Activated T-helper 1 cell treated with anti-CD3 and anti-CD28 coated beads, Interleukin-2, amount 50 U/mL, for 16 hours (primary cell): ENCODE measurements at places on chromosomes 5 and 9.

DNA sequence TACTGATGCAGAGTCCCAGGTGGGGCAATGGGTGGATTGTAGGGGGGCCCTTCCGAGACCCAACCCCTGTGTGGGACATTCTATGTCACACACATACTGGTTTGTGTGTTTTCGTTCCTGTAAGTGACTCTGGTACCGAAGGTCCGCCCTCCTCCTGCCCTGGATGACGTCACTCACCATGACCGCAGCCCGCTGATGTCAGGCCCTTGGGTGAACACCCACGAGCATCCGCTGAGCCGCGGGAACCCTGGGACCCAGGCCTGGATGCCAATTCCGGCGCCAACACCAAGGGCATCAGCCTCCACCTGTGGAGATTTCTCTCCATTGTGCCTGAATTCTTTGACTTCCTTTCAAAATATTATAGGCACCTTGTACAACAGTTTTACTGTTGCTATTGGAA lies 184.3 kb downstream of the MTRR start:
- DNase-seq = no peak

GRCh38 chr5:1330847-1331831 lies 13.8 kb downstream of the CLPTM1L start:
- DNase-seq = no peak

DNA sequence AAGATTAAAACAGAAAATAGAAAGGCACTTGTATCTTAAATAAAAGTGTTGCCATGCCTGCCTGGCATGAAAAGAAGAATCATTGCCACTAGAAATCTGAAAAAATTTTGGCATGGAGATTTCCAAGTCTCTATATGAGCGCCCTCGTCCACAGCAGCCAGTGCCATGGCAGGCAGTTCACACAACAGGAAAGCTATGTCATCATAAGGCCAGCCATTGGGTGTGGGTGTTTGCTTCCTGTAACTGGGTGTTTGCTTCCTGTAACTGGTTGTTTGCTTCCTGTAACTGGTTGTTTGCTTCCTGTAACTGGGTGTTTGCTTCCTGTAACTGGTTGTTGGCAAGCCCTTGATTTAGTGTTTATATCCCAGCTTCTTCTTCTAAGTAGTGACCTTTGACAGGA lies 446.7 kb downstream of the IRX1 start:
- no peak for DNase-seq

DNA sequence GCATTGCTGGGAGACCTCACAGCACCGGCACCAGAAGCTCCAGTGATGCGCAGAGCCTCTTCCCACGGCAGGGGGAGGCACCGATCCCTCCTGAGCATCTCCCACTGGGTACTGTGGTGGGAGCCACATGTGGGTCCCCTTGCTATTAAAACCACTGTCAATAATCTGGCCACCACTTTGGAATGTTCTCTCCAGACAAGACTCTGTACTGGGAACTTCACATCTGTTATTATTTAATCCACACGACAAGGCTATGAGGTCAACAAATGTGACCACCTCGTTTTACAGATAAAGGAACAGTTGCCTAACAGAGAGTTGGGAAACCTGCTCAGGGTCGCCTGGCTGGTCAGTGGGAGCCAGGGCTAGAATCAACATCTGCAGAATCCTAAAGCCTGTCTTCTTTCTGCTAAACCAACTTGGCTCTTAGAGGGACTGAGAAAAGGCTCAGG lies 72.7 kb downstream of the EPB41L4B start:
- no peak for DNase-seq

GRCh38 chr9:137611623-137612609 lies 6.4 kb downstream of the ARRDC1 start:
- no peak for DNase-seq

GRCh38 chr9:134317790-134318414 lies 8.4 kb upstream of the RXRA start:
- DNase-seq = no peak

- DNase-seq = no peak
Measured at GRCh38 chr9:124260769-124261603, 3.2 kb downstream of the NEK6 start.

DNA sequence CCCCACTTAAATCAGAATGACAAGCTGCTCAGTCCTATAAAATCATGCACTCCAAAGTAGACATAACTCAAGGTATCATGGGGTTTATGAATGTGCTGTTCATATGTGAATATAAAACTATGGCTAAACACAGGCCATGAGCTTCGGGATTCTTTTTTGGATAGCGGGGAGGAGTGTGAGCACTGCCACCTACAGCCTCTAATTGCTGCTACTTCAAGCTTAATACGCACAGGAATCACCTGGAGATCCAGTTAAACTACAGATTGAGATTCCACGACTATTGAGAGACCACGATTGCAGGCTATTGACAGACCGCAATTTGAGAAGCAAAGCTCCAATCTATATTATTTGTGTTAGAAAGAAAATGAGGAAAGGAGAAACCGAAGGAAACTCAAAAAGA lies 231.6 kb downstream of the MCTP1 start:
- DNase-seq = no peak

DNA sequence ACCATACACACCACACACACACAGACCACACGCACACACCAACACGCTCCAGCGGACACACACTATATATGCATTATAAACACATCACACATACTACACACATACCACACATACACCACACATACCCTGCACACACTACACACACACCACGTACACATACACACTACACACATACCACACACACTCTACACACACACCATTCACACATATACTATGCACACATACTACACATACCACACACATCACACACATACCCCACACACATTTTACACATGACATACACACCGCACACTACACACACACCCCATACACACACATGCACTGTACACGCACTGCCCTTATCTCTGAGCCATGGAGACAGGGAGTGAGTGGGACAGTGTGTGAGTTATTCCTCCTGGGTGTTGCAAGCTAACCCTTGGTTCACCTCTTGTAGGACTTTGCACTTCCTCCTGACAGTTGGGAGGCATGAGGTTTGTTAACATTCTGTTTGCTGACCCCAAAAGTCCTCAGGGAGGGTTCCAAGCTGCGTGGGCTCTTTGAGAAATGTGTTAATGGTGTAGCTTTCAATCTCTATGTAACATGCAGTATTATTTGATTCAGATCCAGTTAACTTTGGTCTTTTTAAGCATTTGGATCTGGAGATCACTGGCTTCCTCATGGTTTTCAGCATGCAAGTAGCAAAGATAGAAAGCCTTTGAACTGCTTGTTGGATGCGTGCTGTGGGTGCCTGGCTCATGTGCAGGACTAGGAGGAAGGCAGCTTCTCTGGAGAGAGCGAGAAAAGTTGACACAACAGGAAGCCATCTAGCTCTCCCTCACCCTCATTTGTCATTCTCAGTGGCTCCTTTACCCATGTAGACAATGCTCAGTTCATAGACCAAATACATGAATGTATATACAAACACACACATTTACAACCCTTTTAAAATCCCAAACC lies 13.7 kb downstream of the IL31RA start:
- no peak for DNase-seq

GRCh38 chr9:7104625-7105024 lies 346.9 kb downstream of the KDM4C start:
- DNase-seq = no peak

DNA sequence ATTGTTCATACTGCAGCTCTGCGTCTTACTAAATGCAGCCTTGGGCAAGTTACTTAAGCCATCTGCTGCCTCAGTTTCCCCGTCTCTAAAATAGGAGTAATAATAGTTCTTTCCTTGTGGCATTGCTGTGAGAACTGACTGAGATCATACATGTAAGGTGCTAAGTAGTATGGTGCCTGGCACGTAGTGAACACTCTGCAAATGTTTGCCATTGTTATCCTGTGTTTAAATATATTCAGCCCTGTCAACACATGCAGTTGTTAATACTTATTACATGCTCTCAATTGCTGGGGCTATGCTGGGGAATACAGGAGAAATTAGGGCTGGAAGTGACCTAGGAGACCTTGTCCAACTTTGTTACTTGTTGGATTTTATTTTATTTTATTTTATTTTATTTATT lies 105.2 kb upstream of the RAI14 start:
- DNase-seq = no peak

- DNase-seq = no peak
Measured at GRCh38 chr5:180935203-180935602, 36.2 kb downstream of the BTNL8 start.

GRCh38 chr5:89697581-89697980 lies 712.0 kb downstream of the CETN3 start:
- no peak for DNase-seq

DNA sequence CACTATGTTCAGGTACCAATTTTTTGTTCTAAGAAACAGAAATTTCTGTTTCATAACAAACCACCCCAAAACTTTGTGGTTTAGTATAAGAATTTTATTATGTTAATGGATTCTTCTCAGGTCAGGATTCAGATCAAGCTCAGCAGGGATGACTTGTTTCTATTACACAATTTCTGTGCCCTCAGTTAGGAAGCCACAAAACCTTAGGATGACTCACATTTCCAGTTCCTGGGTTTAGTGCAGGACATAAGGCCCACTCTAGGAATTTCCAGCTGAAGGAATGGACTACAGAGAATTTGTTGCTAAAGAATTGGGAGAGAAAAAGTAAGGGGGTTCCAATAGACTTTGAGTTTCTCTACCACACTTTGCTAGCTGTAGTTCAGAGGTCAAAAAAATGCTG lies 629.3 kb downstream of the ANXA1 start:
- DNase-seq = no peak

GRCh38 chr9:30035761-30036160 lies 2348.7 kb upstream of the ACO1 start:
- DNase-seq = no peak
